ENCODE measurements at places on chromosomes 2 and 18.

GRCh38 chr18:26309281-26309680 lies 83.0 kb downstream of the TAF4B start:
- no peak for DNase-seq

- no peak for DNase-seq
Observed at GRCh38 chr2:221423210-221423804, 148.8 kb downstream of the EPHA4 start.

DNA sequence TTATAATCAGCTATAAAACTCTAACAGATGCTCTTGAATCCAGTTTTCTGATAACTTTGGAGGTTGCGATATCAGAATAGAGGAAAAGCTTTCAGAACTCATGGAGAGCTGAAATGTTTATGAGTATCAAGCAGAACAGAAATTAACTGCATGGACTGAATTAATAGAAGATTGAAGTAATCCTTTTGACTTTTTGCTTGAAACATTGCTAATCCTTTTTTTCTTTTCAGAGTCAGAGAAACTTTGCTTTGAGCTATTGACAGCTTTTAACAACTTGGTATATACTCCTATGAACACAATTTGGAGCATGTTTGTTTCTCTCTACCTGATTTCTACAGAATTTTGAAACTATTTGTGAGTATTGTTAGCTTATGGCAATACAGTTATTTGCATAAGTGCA lies 1254.8 kb downstream of the LRP1B start:
- DNase-seq = no peak

DNA sequence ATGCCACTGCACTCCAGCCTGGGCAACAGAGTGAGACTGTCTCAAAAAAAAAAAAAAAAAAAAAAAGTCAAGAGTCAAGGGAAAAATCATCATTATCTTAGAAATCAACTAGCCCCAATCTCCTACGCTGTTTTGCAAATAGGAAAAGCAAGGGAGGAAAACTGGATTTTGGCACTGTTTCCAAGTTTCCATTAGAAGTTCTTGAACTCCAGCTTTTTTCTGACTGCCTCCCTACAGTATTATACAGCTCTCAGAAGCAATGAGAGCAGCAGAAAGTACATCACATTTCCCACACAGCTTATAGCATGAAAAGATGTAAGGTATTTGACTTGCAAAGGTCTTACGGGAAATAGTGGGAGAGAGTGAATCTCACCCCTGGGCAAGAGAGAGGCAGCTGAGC lies 127.8 kb downstream of the OSR1 start:
- DNase-seq = no peak

GRCh38 chr2:205858881-205859441 lies 176.7 kb downstream of the NRP2 start:
- no peak for DNase-seq

DNA sequence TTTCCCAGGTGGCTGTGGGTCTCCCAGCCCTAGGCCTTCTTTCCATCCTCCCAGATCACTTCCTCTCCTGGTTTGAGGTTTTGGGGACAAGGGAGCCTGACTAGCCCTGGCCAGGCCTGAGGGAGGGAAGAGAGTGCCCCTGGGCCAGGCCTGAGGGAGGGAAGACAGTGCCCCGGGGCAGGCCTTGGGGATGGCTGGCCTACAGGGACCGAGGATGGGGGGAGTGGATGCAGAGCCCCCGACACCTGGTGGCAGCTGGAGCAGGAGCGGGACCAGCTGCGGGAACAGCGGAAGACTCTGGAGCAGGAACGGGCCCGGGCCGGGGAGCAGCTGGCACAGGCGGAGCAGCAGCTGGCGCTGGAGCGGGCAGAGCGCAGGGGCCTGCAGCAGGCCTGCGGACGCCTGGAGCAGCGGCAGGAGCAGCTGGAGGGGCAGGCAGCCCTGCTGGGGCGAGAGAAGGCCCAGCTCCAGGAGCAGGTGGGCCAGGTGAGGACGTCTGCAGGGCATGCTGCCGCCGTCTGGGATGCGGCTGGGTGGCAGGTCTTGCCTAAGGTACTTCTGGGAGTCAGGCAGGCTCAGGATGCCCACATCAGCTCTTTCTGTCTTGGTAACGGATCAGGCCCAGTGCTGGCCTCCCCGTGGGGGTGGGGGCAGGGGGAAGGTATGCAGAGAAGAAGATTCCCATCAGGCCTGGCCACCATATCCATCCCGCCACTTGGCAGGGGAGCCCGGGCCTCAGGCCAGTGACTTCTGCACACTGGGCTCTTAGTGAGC lies 29.2 kb downstream of the CROCC2 start:
- DNase-seq = no peak

DNA sequence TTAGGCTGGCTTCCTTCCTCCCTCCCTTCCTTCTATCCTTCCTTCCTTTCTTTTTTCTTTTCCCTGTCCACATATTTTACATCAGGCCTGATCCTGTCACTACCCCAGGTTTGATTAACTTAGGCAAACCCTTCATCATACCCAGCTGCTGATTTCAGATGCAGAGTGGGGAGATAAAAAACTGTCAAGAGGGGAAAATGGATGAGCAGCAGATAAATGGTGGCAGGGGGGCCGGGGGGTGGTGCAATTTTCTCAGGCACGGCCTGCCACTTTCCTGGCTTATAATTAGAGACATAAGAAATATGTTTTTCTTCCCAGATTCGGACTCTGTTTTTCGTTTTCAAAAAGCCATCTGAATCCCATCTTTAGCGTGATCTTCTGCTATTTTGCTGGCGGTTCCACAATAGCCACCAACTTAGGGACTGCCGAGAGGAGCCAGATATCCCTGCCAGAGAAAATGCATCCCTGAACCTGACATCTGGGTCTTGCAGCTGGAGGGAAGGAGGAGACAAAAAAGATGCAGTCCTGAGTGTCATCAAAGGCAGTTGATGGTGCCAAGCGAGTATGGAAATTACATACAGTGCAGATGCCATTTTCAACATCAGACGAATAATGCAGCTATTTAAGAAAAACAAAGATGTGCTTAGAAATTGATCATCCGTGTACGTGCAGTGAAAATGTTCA lies 49.9 kb downstream of the CXCR4 start:
- DNase-seq = no peak

DNA sequence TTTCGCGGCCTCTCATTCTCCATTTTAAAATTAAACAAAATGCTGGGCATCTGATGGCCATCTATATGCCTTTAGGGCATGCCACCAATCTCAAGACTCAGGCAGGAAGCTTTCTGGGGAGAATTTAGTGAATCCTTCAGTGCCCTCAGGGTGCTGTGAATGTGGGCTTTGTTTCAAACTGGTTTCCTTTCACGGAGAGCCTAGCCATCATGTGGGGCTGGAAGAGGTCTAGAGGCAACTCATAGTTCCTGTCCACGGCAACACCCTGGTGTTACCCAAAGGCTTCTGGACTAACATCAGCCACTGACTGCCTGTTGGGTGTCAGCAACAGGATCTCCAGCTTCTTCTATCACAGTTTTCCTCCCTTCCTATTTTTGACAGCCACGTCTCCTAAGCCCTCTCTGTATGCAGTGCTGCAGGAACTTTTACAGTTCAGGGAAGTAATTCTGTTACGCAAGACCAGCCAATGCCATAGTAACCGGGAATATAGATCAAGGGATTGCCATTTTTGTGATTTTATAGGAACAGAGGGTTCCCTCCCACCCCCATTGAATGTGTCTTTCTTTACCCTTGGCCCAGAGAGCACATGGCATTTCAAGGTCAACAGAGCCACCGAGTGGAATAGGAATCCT lies 7.9 kb upstream of the WDR33 start:
- DNase-seq = no peak

GRCh38 chr18:75742516-75742915 lies 315.0 kb upstream of the SMIM21 start:
- no peak for DNase-seq

- no peak for DNase-seq
Observed at GRCh38 chr2:190533175-190533967, 1.2 kb downstream of the NEMP2 start.

DNA sequence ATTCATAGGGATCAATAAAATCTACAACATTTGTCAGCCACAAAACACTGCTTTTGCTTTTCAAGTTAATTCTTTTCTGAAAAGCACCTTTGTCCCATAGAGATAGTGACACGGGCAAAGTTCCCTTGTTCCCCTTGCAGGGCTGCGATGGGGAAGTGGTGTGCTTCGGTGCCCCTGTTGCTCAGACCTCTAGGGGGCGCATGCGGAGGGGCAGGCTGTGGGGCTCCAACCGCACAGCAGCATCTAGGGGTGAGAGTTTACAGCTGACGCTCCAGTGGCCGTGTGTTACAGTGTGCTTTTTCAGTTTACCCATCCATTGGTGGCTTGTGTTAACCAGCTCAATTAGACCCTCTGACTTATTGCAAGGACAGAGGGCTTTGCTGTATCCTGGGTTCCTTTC lies 1432.2 kb upstream of the ACVR2A start:
- no peak for DNase-seq

- DNase-seq = no peak
Observed at GRCh38 chr18:79735071-79735980, 55.7 kb downstream of the CTDP1 start.

GRCh38 chr18:36828630-36829361 lies at the start of the genes KIAA1328 and TPGS2:
TSS of gene KIAA1328 (plus strand) at chr18:36829127. CDS start at chr18:36829139, 12 bp downstream.
TSS of gene TPGS2 (minus strand) at chr18:36829002. CDS start at chr18:36828767, 235 bp downstream.
- DNase-seq = peak; percentile 16

DNA sequence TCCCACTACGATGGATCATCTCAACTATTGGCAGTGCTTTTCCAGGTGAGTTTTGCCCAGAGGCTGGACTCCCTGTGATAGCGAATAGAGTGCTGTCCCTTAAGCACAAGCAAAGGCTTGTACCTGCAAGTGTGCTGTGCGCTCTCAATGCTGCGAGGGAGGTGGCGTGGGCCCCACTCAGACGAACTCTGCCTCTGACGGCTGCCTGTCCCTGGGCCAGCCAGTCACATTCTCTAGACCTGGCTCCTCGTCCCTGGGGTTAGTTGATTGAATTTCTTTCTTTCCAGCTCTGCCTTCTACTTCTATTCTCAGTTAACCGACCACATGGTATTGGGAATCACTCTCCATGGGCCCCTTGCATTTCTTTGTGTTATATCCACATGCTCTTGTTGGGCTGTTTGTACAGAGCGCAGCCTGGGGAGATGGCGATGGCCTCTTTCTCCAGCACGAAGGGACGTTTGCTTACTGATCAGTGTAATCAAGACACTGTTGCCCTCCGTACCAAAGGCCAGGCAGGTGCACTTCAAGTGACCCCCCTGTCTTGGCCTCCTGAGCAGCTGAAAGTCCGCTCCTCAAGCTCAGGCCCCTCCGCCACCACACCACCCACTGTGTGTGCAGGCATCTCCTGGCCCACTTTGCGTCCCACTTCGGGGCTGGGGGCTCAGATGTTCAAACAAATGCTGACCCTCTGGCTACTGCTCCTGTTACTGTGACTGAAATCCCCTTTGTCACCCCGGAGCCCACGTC lies 151.3 kb downstream of the ZNF236 start:
- no peak for DNase-seq

GRCh38 chr2:165475277-165476004 lies 5.9 kb downstream of the CSRNP3 start:
- no peak for DNase-seq

GRCh38 chr18:62379051-62379450 lies 53.9 kb downstream of the TNFRSF11A start:
- DNase-seq = no peak

- DNase-seq = no peak
Observed at GRCh38 chr2:128420131-128420530, 101.5 kb upstream of the HS6ST1 start.

GRCh38 chr18:3596637-3597384 lies 146.8 kb downstream of the TGIF1 start:
- no peak for DNase-seq

- peak; percentile 11 for DNase-seq
Observed at GRCh38 chr2:74147727-74148456, at the start of gene BOLA3. TSS of gene BOLA3 (minus strand) at chr2:74147912. CDS start at chr2:74147874, 38 bp downstream.

GRCh38 chr2:44443517-44443916 lies 81.8 kb downstream of the CAMKMT start:
- no peak for DNase-seq

- no peak for DNase-seq
Observed at GRCh38 chr18:9474108-9474982, 968 bp upstream of the RALBP1 start.

GRCh38 chr18:76430636-76431035 lies 64.4 kb downstream of the ZNF516 start:
- no peak for DNase-seq

DNA sequence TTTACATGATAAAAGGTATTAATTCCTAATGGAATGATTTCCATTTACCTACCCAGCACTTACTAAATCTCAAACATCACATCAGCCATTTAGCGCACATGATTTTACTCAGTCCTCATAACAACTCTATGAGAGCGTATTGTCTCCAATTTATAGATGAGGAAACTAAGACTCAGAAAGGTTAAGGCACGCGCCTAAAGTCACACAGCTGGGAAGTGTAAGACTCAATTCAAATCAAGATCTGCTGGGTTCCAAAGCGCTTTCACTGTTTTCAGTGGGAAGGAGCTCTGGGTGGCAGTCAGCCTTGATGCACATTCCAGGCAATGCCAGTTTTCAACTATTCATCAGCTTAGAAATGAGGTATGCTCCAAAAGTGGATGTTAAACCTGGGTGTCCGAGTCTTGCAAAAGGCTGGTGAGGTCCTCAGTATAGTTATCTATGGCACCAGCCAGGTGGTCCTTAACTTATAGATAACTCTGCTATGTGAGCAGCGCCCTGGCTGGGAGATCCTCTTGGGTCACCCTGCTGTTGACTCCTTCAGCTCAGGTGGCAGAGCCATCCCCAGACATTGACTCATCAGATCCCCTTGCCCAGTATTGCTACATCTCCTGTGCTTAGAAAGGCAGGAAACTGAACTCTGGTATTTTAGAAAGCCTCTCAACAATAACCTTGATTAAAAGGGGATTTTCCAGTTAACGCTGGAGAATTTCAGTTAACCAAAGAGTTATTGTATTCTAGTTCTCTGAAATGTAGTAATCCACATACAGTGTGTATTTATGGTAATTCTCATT lies 47.1 kb downstream of the SLC4A1AP start:
- no peak for DNase-seq

DNA sequence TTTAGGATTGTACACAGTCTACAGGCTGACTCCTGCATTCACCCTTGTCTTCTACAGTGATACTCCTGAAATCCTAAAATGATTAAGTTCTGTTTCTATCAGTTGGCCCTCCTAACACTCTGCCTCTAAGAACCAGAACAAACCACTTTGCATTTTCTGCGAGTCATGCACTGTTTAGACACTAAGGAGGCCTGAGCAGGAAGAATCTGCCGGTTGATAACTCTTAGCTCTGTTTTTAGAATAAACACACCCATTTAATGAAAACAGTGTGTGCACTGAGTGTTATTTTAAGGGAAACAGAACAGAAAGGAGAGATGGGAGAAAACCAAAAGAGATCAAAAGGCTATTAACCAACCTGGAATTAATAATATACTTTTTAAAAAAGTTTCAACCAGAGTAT lies 22.9 kb upstream of the SSB start:
- DNase-seq = no peak

GRCh38 chr2:207983641-207984042 lies 41.7 kb downstream of the PLEKHM3 start:
- DNase-seq = no peak

DNA sequence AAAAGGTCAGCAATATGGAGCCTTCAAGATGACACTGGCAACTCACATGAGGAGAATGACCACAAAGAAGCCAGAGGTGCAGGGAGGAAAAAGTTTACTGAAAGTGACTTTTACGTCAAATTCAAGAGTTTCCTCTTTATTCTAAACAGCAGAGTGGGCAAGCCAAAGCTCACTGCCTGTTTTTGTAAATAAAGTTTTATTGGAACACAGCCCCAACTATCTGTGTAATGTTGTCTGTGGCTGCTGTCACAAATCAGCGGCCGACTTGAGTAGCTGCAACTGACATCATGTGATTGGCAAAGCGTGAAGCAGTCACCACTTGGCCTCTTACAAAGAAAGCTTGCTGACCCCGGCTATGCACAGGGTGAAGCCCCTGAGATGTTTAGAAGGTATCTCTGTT lies 9.2 kb upstream of the SULT1C2 start:
- DNase-seq = no peak

GRCh38 chr18:41644466-41644865 lies 310.6 kb upstream of the PIK3C3 start:
- no peak for DNase-seq

- DNase-seq = no peak
Observed at GRCh38 chr2:44663471-44664073, 277.9 kb upstream of the SIX3 start.

Data from cerebellar nuclear complex (tissue), 1 donor.